ENCODE measurements at places on chromosomes 12 and 14. TPM values are rescaled to one million over a fixed set of nuclear protein-coding genes. Genes with fewer than 3 reads are reported as not detected.

HOXC4 gene
- total RNA-seq, result not detected

TIMELESS gene
- total RNA-seq, result 8.3 TPM

TIGAR gene
- 14.8 TPM for total RNA-seq

ADAM21 gene
- total RNA-seq, result under 0.01 TPM

ART4 gene
- total RNA-seq, result 121 TPM

LTBP2 gene
- total RNA-seq, result 6.2 TPM

MOK gene
- total RNA-seq, result 0.65 TPM

MYF5 gene
- total RNA-seq, result not detected

RNU7-1 gene
- not detected for total RNA-seq

DCN gene
- total RNA-seq, result not detected

NGB gene
- not detected for total RNA-seq

DNA sequence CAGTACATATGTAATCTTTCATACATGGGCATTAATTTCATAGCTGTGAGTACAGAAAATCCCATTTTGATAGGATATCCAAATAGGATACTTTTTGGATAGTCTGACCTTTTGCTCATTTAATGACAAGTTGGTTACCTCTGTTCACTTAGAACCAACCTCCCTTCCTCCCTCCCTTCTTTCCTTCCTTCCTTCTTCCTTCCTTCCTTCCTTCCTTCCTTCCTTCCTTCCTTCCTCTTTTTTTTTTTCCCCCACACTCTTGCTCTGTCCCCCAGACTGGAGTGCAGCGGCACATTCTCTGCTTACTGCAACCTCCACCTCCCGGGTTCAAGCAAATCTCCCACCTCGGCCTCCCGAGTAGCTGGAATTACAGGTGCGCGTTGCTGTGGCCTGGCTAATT is 162.9 kb downstream of the FUT8 start:
- no peak for DNase-seq

- DNase-seq, result peak; percentile 61
Observed at GRCh38 chr12:76032043-76032981, 736 bp upstream of the PHLDA1 start.

- DNase-seq, result no peak
Observed at GRCh38 chr12:67326637-67327036, 57.5 kb downstream of the CAND1 start.

GRCh38 chr12:92929983-92930382 is 888 bp upstream of the EEA1 start:
- no peak for DNase-seq

GRCh38 chr12:99917711-99918402 is 66.9 kb downstream of the ANKS1B start:
- DNase-seq, result no peak

GRCh38 chr14:65433646-65434045 is 21.1 kb downstream of the FUT8 start:
- DNase-seq, result no peak

GRCh38 chr12:18549598-18549997 is 188.2 kb downstream of the PLCZ1 start:
- DNase-seq, result no peak

- no peak for DNase-seq
Observed at GRCh38 chr14:44170101-44170500, 337.0 kb downstream of the FSCB start.

DNA sequence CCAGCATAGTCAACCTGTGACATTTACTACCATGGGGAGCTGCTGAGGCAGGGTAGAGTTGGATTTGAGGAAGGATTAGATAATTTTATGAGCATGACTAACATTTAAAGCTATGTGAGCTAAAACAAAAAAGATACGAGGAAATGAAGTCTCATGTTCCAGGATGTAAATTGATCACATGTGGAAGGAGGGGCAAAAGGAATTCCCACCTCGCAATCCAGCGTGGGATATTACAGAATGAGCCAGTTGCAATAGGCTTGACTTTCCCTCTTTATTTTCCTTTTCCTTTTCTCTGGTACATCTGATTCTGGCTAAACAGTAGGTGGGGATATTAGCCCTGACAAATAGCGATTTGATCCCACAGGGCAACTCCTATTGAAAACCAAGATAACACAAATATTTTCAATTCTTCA is 214.9 kb upstream of the HMGA2 start:
- peak; percentile 83 for DNase-seq

DNA sequence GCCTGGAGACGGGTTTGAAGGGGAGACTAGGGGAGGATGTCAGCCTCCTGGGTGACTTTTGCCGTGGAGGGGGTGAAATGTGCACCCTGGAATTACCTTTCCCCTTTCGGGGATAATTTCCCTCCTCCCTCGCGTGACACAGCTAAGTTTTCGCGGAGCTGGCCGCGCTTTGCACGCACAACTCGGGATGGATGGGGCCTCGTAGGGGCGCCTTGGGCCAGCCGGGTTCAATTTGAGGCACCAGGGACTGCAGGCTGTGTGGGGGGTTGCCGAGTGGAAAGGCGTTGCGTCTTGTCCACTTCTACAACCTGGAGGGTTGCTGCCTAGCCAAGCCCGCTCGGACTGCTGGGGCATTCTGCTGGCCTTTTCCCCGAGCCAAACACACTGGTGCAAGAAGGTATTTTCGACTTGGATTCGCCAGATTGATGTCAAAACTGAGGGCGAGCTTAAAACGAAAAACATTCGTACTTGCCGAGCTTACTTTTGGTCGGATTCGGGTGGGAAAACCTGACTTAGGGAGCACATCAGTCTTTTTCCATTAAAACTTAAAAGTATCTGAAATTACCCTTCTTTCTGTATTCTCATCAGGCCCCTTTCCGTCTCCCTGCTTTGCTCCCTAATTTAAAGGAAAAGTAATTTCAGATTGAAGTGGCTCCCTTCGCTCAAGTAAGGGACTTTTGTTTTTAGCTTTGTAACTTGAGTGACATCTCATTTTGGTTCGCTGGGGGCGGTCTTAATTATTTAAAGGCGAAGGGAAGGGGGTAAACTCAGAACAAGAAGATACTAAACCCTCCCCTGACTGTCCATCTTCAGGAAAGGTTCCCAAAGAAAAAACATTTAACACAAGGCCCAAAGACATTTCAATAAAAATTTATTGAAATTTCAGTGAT is 14.3 kb downstream of the TBX3 start:
- DNase-seq, result no peak

GRCh38 chr14:89700801-89701200 is 253.7 kb downstream of the EFCAB11 start:
- DNase-seq, result no peak

DNA sequence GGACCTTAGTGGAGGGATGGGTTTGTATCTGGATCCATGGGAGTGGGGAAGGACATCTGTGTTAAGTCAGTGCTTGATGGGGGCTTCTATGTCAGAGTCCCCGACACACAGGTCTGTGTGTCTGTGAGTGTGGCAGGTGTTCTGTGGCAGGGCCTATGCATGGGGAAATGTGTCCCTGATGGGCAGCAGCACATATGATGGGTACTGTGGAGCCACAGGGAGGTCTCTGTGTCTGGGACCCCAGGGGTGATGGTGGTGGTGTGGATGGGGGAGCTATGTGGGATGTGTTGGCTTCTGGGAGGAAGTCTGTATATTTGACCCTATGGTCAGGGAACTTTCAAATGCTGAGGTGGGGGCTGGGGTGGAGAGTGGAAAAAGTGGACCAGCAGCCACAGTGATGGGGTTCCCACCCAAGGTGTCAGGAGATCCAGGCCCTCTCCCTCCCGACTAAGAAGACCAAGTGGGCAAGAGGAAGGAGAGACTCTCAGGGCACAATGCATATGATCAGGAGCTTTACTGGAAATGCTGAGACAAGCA is 16.5 kb downstream of the KRT7 start:
- no peak for DNase-seq

GRCh38 chr14:51294951-51295525 is 55.0 kb downstream of the TMX1 start:
- DNase-seq, result no peak

GRCh38 chr12:7068240-7068993 is 7.9 kb downstream of the C1S start:
- no peak for DNase-seq

DNA sequence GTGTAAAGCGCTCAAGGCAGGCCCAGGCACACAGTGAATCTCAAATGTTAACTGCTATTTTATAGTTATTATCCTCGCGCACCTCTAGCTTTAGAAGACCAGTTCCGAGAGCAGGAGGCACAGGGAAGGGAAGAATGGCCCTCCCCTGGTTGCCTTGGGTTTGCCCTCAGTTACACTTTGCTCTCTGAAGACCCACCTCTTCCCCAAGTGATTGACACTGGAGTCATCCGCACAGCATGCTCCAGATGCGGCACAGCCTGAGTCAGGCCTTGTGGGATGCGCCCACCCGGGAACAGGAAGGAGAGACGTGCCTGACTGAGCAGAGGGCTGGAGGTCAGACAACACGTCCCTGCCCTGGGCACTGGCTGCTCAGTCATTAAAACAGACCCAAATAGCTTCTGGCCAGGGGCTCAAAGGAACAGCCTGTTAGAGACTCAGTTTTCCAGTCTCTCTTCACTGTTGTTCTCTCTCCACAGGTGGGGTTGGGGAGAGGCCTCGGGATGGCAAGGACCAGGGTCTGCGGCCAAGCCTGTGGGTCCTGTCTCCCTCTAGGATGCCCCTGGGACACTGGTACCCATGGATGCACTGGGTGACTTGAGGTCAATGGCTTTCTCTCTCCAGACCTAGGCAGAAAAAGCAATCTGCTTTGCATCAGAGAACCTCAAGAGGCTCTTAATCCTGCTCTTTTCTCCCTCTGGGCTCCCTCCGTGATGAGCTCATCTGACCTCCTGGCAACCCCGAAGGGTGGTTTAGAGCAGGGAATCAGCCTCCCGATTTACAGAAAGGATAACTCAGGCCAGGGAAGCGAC is 13.6 kb upstream of the MLXIP start:
- DNase-seq, result peak; percentile 68

GRCh38 chr12:69431591-69432222 is 38.5 kb upstream of the FRS2 start:
- DNase-seq, result no peak

- no peak for DNase-seq
Observed at GRCh38 chr12:109770104-109770860, 56.7 kb downstream of the FAM222A start.

GRCh38 chr14:54567639-54568561 is 972 bp downstream of the SAMD4A start:
- peak; percentile 66 for DNase-seq

GRCh38 chr12:1594261-1595025 is at the start of gene FBXL14:
Gene FBXL14 (minus strand): TSS chr12:1594581. CDS start chr12:1594066, 515 bp downstream.
- peak; percentile 93 for DNase-seq

- DNase-seq, result no peak
Observed at GRCh38 chr12:120844297-120844696, 59.9 kb downstream of the SPPL3 start.

DNA sequence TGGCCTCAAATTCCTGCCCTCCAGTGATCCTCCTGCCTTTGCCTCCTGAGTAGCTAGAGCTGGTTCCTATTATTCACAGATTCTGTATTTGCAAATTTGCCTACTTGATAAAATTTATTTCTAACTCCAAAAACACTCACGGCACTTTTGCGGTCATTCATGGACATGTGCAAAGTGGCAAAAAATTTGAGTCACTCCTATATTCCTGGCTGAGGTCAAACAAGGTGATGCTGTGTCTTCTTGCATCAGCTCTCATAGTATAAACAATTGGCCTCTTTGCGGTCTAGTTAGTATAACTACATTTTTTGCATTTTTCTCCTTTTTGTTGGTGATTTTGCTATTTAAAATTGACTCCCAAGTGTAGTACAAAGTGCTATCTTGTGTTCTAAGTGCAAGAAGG is 24.7 kb downstream of the ATF1 start:
- peak; percentile 31 for DNase-seq

GRCh38 chr12:2851931-2852330 is 4.9 kb downstream of the TEX52 start:
- DNase-seq, result no peak

DNA sequence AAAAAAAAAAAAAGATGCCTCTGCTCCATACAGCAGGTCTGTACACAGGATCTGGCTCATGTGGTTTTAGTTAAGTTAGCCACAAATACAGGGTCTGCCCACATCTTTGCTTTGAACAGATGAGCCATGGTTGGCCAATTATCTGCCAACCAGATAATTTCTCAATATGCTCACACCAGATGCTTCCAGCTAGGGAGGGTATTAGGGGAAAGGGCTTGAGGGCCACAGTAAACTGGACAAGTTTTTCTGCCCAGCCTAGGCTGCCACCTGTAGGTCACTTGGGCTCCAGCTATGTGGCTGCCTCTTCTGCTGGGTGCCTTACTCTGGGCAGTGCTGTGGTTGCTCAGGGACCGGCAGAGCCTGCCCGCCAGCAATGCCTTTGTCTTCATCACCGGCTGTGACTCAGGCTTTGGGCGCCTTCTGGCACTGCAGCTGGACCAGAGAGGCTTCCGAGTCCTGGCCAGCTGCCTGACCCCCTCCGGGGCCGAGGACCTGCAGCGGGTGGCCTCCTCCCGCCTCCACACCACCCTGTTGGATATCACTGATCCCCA is 776 bp downstream of the RDH5 start:
- peak; percentile 93 for DNase-seq
